ENCODE measurements at places on chromosomes 2 and 18.

DNA sequence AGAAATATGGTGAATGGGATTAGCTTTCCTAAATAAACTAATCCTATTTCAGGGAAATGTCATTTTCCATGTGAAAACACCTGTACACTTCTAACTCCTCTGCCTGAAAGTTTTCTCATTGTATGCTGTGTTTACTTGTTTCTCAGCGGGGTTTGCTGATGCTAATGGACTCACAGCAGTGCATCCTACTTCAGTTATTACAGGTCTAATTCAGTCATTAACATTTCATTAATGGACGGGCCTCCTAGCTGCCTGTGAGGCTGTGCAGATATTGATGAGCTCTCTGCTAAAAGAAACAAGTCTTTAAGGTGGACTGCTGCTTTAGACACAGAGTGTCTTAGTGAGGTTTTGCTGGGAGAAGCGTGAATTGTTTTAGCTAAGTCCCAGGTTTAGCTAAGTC is 1342.0 kb upstream of the ZEB2 start:
- no peak for DNase-seq

DNA sequence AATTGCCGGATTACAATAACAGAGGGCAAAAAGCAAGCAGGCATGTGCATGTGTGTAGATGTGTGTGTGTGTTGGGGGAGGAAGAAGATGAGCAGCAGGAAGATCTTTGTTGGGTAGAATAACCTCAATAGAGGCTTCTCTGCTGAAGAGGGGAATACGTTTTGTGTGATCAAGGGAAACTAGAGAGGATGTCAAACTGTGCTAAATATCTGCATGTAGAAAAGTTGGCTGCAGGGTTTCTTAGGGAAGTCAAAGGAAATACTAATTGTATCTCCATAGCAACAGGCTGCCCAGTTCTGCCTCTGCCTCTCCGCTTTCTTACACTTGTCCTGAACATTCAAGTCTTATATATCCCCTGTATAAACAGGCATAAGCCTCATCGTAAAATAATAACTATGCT is 190.1 kb upstream of the RND3 start:
- DNase-seq: no peak

- DNase-seq: no peak
These were observed 95.0 kb downstream of the MBP start for GRCh38 chr18:77037567-77037966.

DNA sequence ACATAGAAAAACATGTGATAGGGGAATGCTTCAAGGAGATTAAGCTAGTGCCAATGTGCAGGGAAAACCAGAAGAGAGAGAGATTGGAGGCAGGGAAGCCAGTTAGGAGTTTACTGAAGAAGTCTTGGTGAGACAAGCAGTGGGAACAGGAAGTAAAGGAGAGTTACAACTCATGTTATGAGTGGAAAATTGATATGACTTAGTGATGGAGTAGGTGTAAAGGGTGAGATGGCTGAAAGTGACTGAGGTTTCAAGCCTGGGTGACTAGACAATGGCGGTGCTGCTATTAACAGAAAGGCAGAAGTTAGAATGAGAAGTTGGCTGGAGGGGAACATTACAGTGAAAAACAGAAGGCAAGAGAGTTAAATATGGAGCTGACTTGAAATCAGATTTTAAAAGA is 16.5 kb downstream of the DOK1 start:
- no peak for DNase-seq

GRCh38 chr2:202307690-202308089 is 42.1 kb downstream of the NOP58 start:
- DNase-seq: peak; percentile 57

DNA sequence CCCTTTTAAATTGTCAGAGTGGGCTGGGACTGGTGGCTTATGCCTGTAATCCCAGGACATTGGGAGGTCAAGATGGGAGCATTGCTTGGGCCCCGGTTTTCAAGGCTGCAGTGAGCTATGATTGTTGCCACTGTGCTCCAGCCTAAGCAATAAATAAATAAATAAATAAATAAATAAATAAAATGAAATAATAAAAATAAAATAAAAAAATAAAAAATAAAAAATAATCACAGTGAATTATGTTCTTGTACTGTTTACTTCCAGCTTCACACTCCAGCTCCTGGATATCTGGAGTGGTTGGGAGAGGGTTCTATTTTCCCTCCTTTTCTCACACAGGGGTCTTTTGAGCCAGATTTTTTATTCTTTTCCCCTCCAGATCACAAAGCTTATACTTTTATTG is 26.2 kb upstream of the PNPT1 start:
- DNase-seq: no peak

GRCh38 chr2:233983445-233983844 is 66.3 kb downstream of the TRPM8 start:
- DNase-seq: no peak

Measured in islet precursor cell (in vitro differentiated cells).